Breast epithelium (tissue), 4 donors: ENCODE measurements at places on chromosomes 2 and 18. TPM values are rescaled to one million over a fixed set of nuclear protein-coding genes. Genes with fewer than 3 reads are reported as not detected.

DNA sequence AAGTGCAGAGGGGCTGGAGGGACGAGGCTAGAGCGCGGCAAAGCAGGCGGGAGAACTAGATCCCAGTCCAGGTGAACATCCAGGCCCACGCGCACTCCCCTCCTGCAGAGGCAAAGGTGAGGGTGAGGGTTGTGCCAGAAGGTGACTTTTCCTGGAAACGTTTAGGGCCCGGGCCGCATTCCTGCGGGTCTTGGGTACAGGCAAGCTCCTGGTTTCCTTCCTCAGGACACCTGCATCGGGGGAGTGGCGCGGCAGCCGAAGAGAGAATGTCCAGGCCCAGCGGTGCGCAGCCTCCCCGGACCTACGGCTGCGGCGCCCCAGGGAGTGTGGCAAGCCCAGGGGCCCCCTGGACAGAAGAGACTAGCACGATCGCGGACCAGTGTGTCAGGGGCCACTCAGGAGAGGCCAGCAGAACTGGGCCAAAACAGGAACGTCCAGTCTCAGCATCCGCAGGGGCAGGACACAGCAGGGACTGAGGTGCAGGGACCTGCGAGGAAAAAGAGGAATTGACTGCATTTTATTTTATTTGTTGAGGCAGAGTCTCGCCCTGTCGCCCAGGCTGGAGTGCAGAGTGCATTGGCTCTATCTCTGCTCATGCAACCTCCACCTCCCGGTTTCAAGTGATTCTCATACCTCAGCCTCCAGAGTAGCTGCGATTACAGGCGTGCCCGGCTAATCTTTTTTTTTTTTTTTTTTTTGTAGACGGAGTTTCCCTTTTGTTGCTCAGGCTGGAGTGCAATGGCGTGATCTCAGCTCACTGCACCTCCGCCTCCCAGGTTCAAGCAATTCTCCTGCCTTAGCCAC, 8.7 kb upstream of the IMPA2 start:
- DNase-seq = no peak

DNA sequence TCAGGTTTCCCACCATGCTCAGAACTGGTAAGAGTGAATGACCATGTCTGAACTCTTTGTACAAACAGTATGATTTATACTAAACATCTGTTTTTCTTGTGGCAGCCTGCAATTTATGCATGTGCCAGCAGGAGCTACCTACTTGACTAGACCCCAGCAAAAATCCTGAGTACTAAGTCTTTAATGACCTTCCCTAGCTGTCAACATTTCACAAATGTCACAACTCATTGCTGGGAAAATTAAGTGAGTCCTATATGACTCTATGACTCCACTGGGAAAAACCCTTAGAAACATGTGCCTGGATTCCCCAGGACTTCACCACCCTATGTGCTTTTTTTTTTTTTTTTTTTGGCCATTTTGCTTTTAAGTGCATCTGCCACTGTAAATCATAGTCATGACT, 1225.8 kb downstream of the SUCLG1 start:
- no peak for DNase-seq

The HSPE1 gene
- total RNA-seq = 170 TPM

The LDLRAD4 gene
- total RNA-seq = 42.9 TPM

- DNase-seq = no peak
These were observed 154.0 kb downstream of the ANTXR1 start for GRCh38 chr2:69166812-69167468.

- no peak for DNase-seq
These were observed 627 bp upstream of the CRACDL start for GRCh38 chr2:98936353-98937351.

- DNase-seq = no peak
These were observed 54.2 kb downstream of the ACTR2 start for GRCh38 chr2:65281627-65282351.

DNA sequence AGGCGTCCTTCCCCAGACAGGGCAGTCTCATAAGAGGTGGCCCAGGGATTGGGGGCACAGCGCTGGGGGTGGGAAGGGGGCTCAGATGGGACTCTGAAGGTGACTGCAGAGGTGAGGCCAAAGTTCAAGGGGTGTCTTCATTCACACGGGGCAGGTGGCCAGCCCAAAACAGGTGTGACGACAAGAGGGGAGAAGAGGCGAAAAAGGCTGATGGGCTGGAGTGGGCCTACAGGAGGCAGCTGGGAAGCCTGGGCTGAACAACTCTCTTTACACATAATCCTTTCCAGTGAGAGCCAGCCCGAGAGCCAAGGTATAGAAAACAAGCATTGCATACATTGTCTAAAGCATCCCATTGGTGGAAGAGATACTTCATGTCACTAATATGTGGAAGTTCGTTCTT, 130.9 kb upstream of the ASB18 start:
- DNase-seq = no peak

- no peak for DNase-seq
These were observed 256.4 kb downstream of the THSD7B start for GRCh38 chr2:137021763-137022162.

The ILKAP gene
- total RNA-seq = 43.9 TPM

DNA sequence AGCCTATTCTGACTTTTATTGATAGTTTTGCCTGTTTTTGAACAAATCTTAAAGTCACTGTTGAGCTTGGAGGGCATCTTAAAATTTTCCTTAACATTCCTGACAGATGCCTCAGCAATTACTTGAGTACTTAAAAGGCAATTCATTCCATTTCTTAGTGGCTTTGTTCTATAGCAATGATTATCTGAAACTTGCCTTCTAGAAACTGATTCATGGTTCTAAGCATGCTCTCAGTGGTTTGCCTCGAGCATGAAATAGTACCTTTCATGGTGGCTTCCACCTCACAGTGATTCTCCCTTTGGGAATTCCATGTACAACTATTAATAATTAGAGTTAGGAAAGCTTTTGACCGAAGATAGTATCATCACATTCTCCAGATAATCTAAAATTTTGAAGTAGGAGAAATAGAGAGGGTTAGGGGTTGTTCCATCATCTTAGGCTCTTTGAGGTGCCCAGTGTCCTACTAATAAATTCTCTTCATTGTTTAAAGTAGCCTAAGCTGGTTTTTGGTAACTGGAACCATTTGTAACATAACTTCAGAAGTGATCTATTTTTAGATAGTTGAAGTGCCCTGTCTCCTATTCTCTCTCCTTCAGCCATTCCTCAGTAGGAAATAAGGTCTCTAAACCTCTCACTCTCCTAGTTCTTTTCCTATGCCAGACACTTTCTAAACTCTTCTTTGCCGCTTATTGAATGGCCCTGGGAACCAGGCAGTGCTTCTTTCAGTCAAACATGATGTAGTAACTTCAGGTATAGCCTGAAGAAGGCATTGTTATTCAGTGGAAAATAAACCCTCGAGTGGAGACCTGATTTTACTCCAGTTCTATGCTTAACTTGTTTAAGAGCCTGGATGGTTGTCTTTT, 156.1 kb downstream of the HAUS1 start:
- DNase-seq = no peak

The LRRC30 gene
- not detected for total RNA-seq

DNA sequence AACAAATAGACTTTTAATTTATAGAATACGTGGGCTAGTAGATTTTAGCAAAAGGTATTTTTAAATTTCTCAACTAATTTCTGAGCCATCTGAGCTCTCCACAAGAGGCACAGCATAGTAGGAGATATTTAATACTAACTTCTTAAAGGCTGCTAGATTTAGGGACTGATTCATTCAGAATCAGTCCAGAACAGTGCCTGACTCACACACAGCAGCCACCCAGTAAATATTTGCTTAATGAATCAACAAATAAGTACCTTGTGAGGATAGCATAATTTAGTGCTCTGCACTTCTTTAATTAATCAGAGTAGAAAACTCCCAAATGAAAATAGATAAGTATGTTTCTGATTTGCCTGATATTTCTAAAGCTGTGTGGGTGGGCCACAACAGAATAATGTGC, 35.6 kb upstream of the SYT4 start:
- no peak for DNase-seq

DNA sequence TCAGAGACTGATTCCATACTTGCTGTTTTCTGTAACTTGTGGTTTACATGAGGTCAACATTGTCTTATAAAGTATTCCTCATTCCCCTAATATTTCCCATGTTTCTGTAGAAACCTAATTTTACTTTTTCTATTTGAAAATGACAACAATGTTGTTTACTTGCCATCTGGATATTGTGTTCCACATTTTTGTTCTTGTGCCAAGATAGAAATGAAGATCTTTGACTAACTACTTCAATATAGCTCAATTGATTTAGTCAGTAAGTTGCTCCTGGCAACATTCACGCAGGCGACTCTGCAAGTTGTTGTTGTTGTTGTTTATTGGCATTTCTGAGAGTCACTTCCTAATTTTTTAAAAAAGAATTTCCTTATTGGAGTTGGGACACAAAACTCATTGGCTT, 69.5 kb downstream of the CAVIN2 start:
- no peak for DNase-seq

GRCh38 chr18:48929212-48929612, 21.6 kb downstream of the SMAD7 start:
- no peak for DNase-seq

The ABCG8 gene
- total RNA-seq = not detected

The SLC9A2 gene
- total RNA-seq = 0.16 TPM

DNA sequence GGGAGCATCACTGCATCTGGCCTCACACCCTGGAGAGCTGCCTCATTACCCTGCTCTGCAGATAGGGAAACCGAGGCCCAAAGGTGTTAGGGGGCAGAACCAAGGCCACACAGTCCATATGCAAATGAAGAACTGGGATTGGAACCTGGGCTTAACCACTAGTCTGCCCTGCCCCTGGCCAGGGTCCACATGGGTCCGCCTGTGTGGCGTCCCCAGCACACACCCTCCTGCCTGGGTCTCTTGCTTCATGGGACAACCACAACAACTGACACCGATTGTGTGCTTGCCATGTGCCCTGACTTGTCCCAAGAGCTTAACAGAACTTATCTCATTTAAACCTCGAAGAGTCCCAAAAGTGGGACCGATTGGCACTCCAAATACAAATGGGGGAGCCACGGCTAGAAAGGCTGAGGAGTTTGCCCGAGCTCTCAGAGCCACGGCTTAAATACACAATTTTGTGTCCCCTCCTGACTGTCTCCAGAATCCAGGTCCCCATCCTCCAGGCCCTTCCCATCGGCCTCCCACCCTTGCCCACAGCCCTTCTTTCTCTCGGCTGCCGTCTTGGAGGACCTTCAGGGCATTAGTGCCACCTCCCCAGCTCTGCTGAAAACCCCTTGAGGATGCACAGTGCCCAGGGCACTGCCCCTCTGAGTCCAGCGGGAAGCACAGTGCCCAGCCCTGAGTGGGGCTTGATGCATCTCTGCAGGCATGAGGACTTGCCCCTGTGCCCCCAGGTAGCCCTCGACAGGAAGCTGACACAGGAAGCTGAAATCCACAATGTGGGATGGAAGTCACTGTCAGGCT, 5.8 kb upstream of the DUSP2 start:
- DNase-seq = peak; percentile 41

DNA sequence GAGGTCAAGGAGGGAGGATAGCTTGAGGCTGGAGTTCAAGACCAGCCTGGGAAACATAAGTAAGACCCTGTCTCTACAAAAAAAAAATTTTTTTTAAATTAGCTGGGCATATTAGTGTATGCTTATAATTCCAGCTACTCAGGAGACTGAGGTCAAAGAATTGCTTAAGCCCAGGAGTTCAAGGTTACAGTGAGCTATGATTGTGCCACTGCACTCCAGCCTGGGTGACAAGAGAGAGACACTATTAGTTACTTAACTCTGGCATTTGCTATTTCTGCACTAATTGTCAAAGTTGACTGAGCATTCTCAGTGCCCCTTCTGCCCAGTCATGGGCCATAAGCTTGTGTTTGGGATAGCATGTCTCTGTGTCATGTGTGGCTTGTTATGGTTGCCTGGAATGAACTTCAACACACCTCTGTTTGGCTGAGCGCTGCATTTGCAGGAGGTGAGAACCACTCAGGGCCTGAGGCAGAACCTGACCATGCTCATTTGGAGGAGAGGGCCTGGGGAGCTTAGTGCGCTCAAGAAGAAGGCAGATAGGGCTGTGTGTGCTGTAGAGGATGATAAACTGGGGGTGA, 77.7 kb downstream of the SH3RF3 start:
- DNase-seq = no peak

- DNase-seq = no peak
These were observed 234.7 kb downstream of the ATAD2B start for GRCh38 chr2:23692263-23692662.

The ARPC2 gene
- total RNA-seq = 248 TPM

- no peak for DNase-seq
These were observed 301.7 kb downstream of the TCF4 start for GRCh38 chr18:55286257-55286825.

GRCh38 chr2:80105015-80105640, 199.4 kb downstream of the LRRTM1 start:
- no peak for DNase-seq

The EMILIN1 gene
- 26.9 TPM for total RNA-seq

DNA sequence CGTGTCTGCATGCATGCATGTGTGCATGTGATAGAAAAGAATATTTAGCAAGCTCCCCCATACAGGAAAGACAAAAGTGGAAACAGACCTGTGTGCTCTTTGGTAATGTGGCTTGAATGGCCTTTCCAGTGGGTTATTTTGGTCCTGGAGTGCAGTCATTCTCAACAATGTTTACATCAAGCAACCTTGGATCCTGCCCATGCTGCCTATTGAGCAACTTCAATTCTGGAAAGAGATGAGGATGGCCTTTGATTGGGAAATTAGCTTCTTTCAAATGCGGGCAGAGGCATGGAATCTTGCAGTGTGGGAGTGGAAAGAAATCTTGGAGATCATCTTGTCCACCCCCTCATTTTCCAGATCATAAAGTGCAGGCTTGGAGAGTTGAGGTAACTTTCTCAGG, 87.2 kb upstream of the SMAD2 start:
- no peak for DNase-seq

The LYPD6B gene
- 0.32 TPM for total RNA-seq

The CAPG gene
- 102 TPM for total RNA-seq

DNA sequence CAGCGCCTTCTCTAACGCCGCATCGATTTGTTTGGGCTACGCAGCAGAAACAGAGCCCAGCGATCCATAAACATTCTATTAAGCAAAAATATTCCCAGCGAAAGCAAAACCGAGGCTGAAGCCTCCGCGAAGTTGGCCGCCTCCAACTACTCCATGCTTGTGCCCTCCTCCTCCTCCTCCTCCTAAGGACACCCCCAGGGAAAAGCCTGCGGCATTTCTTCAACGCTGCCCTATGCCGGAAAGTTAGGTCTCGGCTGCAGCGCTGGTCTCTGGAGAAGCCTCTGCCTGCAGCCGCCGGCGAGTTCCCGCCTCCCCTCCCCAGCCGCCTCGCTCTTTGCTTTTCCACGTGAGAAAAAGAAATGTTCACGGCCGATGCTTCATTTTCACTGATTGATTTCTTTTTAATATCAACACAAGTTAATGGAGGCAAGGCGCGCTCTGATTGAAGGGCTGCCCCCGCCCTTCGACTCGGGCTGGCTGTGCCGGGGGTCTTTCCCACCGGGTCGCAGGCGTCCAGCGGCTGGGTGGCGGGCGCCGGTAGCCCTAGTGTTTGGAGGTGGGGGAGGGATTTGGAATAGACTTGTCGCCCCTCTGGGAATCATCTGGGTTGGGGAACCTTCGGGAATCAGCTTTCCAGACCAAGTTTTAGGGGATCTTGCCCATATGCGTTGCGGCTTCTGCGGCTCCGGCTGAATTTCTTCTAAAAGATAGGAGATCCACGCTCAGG, 3.9 kb downstream of the NRP2 start:
- no peak for DNase-seq

The CAVIN2 gene
- total RNA-seq = 31.3 TPM

The ZNF521 gene
- 30.2 TPM for total RNA-seq
